Fibroblast of the aortic adventitia (primary cell): ENCODE measurements at places on chromosomes 12 and 14. TPM values are rescaled to one million over a fixed set of nuclear protein-coding genes. Genes with fewer than 3 reads are reported as not detected.

The FGF6 gene
- total RNA-seq: not detected in 2 replicates

The SOAT2 gene
- total RNA-seq: 0.09 TPM in 1 of 2 replicates, not detected in the other

The ERP27 gene
- 0.18 TPM in 1 of 2 replicates, not detected in the other for total RNA-seq

The SDR9C7 gene
- not detected in 2 replicates for total RNA-seq

The HCAR3 gene
- 0.41 TPM in 1 of 2 replicates, not detected in the other for total RNA-seq
